Stimulated activated naive CD4-positive, alpha-beta T cell treated with Interleukin-2 at 50 U/mL for 16 hours (primary cell): ENCODE measurements at places on chromosomes 6 and 20.

- no peak for DNase-seq
Measured at GRCh38 chr6:162970246-162970645, 242.5 kb downstream of the PACRG start.

GRCh38 chr20:50330504-50331313 is 140.1 kb downstream of the CEBPB start:
- no peak for DNase-seq

DNA sequence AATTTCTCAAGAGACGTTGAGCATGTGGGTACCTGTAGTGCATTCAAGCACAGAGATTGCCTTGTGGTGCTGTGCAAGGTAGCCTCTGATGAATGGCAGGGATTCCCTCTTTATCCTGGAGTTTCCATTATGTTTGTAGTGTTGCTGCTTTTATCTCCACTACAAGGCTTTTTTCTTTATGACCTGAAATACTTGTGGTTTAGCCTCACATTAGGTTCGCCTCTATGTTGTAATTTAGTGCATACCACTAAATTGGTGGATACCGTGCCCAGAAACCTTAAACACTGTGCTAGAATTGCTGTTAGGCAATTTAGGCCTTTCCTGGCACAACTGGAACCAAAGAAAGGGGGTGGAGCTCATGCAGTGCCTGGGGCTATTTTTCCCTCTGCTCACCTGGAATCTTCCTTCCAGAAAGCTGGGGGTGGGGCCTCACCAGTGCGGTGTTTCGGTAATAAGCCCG is 76.8 kb downstream of the NCOA7 start:
- no peak for DNase-seq

DNA sequence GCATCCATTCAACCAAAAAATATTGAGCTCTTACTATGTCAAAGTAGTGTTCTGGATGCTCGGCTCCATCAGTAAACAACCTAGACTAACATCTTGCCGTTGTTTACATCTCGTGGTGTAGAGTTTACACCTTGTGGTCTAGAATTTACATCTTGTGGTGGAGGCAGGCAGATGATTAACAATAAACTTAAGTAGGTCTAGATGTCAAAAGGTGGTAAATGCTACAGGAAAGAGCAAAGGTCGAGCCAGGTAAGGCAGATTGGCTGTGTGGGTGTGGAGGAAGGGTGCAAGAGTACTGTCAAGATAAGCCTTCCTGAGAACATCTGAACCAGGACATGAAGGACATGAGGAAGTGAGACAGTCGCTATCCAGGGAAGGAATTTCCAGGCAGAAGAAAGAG is 88.4 kb upstream of the ESR1 start:
- DNase-seq, result no peak

DNA sequence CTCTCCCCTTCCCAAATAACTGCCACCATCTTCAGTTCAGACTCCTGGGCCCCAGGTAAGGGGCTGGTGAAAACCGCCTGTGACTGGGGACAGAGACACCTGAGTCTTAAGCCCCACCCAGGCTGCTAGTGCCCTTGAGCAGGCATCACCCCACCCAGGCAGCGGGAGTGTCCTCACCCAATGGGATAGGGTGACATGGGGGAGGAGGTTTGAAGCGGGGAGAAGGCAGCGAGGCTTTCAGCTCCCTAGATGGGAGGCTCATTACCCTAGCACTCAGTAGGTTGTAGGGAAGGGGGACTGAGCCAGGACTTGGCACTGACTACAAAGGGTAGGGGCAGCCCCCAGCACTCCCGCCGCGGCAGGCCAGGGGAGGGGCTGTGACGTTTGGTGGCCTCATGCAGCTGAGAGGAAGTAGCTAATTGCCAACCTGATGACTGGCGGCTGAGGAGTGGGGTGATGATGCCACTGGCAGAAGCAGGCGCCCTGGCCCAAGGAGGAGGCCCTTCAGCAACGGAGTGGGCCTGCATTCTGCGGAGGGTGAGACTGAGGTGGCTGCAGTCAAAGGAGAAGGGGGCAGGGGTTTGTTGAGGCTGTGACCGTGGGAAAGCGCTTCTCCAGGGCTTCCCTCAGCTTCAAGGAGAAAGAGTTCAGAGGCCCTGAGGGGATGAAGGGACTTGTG is 126.9 kb downstream of the MRPL14 start:
- no peak for DNase-seq

DNA sequence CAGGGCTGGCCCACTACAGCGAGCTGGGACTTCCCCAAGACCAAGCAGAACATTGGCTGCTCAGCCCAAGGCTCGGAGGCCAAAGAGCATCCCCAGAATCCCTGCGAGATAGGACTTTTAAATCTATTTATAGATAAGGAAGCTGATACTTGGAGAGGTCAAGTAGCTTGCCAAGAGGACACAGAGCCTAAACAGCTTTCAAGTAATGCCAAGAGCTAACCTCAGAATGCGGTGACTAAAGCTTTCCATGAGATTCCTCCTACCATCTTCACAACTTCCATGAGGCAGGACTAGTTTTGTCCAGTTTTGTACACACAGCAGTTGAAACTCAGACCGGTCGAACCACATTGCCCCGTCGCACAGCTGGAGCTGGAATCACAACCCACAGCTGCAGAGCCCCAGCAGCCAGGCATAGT is 168.1 kb upstream of the TOP1 start:
- DNase-seq, result no peak

DNA sequence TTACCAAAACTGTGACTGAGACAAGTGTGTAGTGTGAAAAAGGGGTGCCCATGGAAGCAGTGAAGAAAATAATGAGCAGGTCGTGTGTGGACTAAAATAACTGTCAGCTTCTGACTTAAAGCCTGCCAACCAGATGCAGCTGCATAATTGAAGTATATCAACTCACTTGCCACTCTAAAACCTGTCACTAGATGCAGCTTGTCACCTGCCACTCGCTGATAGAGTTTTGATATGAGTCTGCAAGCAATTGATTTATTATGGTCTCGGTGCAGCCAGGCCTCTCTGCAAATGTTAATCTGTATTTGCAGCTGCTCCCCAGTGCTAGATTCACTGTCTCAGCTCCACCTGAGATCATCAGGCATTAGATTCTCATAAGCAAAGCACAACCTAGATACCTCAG is 1090.0 kb upstream of the EYS start:
- DNase-seq, result no peak

DNA sequence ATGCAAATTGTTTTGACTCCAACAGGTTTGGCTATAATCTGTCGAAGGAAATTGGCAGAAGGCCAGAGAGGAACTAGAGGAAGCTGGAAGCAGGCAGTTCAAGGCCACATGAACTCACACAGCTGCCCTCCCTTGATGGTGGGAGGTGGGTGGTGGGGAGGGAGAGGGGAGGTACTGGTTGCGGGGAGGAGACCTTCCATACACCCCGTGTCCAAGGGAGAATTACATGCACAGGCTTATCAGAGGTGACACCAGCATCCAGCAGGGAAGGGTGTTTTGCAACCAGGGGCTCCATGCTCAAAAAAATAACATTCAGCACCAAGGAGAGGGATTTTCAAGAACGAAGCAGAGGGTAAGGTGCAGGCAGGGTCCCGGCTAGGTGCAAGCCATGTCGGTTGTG is 9.1 kb downstream of the PRND start:
- no peak for DNase-seq

GRCh38 chr6:73182021-73182607 is 43.2 kb downstream of the KHDC1L start:
- no peak for DNase-seq

- peak; percentile 51 for DNase-seq
Measured at GRCh38 chr20:62776692-62777527, 19.4 kb upstream of the MRGBP start.

GRCh38 chr6:74642101-74642500 is 563.8 kb downstream of the COL12A1 start:
- DNase-seq, result no peak

DNA sequence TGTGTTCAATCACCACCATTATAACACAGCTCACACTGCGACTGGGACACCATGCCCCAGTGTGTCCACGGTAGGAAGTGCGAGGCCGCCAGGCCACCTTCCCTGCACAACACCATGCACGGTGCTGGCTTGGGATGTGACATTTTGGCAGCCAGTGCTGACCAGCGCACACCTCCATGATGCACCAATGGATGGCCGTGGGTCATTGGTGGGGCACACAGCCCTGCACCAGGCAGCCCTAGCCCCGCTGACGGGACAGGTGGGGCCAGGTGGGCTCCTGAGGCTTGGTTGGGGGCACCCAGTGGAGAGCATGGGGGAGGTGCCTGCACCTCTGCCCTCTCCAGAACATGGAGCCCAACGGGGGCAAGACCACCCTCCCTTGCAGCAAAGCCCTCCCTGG is 18.2 kb upstream of the FRMD1 start:
- DNase-seq, result no peak

- no peak for DNase-seq
Measured at GRCh38 chr6:15465212-15465611, 197.6 kb downstream of the DTNBP1 start.

DNA sequence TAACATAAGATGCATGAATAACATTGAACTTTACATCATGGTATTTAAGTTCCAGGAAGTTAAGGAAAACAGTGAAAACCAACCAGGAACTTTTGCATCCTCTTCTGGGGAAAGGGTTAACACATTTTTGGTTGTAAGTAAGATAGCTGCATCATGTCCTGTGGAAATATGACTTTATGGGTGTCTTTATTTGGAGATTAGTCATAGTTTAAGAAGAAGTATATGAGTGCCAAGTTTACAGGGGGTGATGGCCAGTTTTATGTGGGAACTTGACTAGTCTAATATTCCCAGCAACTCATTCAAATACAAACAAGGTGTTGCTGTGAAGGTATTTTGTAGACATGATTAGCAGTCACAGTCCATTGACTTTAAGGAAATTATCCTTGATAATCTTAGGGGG is 78.0 kb downstream of the PDE10A start:
- no peak for DNase-seq

DNA sequence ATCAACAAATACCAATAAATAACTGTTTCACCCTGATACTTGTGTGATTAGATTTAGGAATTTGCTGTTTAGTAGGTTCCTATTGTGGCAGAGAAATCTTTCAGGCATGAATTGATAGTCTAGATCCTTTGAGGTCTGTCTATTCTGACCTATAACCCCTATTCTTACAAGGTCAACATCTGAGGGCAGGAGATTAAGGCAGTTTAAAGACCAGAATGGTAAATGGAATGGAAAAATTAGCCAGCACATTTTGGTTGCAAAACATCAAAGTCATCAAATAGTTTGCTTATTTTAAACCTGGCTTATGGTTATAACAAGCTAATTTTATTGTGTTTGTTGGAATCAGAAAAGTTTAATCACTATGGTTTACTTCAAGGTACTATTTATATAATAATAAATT is 78.4 kb downstream of the LIN28B start:
- no peak for DNase-seq
